ENCODE measurements at places on chromosomes 13 and 19.

DNA sequence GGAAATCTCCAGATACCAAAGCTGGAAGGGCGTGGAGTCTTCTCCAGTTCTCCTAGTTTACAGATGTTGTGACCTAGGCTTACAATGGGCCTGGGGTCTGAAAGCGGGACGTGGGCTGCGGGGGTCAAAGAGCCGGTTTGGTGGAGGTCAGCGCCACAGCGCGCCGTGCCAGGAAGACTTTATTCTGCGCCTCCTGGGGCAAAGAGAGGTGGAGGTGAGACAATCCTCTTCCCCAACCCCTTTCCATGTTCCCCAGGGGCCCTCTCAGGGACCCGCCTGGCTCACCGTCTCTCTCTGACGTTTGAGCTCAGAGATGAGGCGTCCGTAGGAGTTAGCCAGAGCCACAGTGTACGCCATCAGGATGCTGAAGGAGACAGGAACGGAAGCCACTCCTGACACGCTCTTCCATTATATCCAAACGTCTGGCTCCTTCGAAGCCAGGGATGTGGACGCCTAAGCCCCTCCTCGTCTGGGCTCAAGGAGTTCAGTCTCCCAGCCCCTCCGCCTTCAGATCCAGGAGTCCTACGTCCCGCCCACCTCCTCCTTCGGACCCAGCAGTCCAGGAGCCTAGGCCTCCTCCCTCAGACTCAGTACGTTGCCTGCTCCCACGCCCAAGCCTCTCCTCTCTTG, 776 bp upstream of the LENG1 start:
- no peak for DNase-seq

- DNase-seq = peak; percentile 26
Measured at GRCh38 chr13:76879203-76879882, 6.9 kb downstream of the KCTD12 start.

- DNase-seq = no peak
Measured at GRCh38 chr13:44951184-44951583, 38.1 kb downstream of the NUFIP1 start.

DNA sequence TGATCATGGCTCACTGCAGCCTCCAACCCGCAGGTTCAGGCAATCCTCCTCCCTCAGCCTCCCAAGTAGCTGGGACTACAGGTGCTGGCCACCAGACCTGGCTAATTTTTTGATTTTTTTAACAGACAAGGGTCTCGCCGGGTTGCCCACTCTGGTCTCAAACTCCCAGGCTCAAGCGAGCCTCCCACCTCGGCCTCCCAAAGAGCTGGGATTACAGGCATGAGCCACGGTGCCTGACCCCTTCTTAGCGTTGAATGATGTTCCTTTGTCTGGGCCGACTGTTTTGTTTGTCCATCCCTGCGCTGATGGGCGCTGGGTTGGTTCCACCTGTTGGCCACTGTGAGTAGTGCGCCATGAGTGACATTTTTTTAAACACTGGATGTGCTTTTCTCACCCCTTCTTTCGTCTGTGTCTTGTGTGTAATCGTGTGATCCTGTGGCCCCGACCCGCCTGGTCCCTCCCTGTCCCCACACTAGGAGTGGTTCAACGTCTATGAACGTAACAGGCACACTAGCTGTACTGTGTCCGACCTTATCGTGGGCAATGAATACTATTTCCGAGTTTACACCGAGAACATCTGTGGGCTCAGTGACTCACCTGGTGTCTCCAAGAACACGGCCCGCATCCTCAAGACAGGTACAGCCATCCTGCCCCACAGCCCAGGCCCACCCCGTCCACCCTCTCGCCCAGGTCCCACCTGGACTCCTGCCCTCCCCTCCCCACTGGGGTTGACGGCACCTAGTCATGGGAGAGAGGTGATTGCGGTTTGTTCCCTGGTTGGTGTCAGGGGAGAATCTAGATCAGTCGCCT, 15.0 kb upstream of the EMC10 start:
- DNase-seq = peak; percentile 11

DNA sequence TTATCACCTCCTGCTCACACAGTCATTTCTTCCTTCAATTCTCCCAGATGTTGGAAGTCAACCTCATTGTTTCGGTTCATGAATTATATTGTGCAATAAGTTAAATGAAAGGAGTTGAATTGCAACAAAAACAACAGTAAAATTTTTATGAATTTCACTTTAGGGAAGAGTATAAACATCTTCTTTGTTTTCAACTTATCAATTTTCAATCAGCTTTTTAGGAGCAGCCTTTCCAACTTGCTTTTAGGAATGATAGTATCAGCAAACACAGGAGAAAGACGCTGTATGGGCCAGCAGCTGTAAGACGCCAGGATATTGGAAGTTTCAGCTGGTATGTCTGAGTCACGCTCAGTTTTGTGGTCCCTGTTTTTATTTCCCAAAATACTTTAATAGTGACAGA, 132.5 kb upstream of the ARGLU1 start:
- no peak for DNase-seq

DNA sequence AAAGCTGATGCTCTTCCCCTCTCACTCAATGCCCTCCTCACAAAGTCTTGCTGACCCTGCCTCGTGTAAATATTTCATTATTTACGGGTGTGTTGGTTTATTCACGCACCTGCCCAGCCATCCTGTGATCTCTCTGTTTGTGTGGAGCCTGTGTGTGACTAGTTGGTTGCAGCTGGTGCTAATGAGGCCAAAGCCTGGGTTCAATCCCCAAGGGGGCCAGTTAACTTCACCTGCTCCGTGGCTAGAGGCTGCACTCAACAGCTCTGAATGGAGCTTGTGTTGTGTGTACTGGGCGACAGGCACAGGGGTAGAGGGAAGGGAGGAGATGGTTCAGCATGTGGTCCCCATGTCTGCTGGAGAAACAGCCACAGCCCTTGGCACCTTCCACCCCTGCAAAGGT, 109.5 kb downstream of the DNAJC15 start:
- DNase-seq = no peak

GRCh38 chr13:90362707-90363106, 984.8 kb upstream of the MIR17HG start:
- DNase-seq = no peak

DNA sequence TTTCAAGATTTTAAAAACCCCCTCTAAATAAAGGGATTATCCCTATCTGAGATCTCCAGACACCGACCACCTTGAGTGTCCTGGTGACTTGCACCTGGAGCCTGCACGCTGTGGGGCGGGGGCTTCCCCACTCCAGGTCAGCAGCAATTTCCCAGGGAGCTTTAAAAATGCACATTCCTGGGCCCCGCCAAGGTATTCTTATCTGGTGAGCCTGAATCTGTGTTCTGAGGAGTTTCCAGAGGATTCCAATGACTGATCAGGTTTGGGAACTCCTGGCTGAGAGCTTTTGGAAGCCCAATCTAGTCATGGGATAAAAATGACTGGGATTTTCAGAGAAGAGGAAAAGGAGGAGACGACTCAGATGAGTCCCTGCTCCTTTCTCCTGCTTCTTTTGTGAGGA, 66.1 kb downstream of the FGF9 start:
- DNase-seq = no peak

- DNase-seq = no peak
Measured at GRCh38 chr13:28434926-28435325, 60.0 kb downstream of the FLT1 start.

DNA sequence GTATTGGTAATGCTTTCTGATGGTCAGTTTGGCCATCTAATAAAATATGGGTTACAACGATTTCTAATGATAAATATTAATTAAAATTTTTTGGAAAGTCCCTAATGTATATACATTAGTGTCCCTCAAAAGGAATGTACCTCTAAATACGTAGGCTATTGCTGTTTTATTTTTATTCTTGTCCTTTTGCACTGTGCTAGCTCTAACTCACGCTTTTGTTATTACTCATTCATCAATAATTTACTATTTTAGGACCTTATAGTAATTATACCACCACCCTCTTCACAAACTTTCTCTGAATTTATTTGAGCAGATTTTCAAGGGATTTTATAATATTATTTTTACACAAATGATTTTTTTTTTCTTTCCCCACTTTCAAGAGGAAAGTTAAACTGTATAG, 795.9 kb upstream of the PCDH9 start:
- no peak for DNase-seq

DNA sequence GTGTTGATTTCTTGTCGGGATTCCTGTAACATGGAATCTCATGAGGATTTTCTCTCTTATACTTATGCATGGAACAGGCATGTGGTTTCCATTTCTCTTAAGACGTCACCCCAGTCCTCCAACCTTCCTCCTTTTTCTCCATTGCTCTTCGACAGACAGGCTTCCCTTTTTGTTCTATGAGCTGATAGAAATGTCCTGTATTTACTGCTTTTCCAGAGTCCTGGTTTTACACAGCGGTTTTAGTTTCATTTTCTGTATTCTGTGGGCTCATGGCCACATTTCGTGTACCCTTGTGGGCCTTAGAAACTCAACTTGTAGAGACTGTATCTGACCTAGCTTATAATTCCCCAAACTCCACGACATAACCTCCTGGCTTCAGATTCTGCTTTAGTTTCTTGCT, 113.1 kb downstream of the PAN3 start:
- no peak for DNase-seq

- no peak for DNase-seq
Measured at GRCh38 chr19:6677883-6678689, 8.1 kb upstream of the TNFSF14 start.

- no peak for DNase-seq
Measured at GRCh38 chr13:94598281-94598680, 2.3 kb upstream of the TGDS start.

GRCh38 chr19:29171525-29171924, 41.4 kb downstream of the UQCRFS1 start:
- DNase-seq = no peak

GRCh38 chr13:40350283-40350992, 316.0 kb downstream of the FOXO1 start:
- DNase-seq = no peak

GRCh38 chr19:20923077-20923871, at the start of gene ZNF85:
Gene ZNF85 (plus strand): TSS chr19:20923251. CDS start chr19:20923401, 150 bp downstream.
- peak; percentile 77 for DNase-seq

GRCh38 chr13:60425332-60425731, 28.3 kb downstream of the TDRD3 start:
- no peak for DNase-seq

DNA sequence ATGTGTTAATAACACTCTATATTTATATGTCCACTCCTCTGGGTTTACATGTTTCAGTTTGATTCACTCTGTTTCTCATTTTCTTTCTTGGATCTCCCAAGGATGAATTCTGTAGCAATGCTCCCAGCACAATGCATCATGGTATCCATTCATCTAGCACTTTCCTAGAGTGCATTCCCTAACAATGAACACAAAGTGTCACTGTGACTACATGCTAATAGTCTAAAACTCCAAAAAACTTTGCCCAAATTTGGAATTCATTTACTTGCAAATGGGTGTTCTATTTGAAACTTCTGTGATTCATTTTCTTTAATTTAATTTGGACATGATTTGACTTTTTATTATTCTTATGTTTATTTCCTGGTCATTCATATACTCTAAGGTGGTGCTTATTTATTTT, 286.3 kb downstream of the POU4F1 start:
- no peak for DNase-seq

- DNase-seq = no peak
Measured at GRCh38 chr19:57934820-57935665, at the start of gene ZNF418. Gene ZNF418 (minus strand): TSS chr19:57935402. CDS start chr19:57933822, 1,580 bp downstream.

GRCh38 chr13:105672881-105673280, 862.6 kb downstream of the EFNB2 start:
- no peak for DNase-seq

GRCh38 chr19:3275583-3276340, 51.3 kb downstream of the CELF5 start:
- peak; percentile 88 for DNase-seq

- DNase-seq = no peak
Measured at GRCh38 chr13:102038787-102039186, 363.1 kb downstream of the FGF14 start.

DNA sequence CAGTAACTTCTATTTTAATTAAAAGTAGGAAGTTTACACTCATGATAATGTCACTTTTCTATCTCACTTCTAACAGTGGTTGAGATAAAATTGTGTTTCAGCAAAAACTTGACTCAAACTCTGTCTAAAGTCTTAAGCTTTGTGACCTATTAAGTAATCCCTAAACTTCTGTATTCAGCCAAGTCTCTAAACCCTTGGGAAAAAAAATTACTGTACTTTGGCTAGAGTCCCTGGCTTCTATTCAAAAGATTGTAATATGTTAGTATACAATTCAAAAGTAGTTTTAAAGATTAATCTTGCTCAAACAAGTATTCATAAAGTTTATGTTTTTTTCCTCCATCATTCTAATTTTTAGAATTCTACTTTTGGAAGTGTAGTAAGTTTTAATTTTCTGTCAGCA, 1248.8 kb downstream of the UQCRFS1 start:
- no peak for DNase-seq

DNA sequence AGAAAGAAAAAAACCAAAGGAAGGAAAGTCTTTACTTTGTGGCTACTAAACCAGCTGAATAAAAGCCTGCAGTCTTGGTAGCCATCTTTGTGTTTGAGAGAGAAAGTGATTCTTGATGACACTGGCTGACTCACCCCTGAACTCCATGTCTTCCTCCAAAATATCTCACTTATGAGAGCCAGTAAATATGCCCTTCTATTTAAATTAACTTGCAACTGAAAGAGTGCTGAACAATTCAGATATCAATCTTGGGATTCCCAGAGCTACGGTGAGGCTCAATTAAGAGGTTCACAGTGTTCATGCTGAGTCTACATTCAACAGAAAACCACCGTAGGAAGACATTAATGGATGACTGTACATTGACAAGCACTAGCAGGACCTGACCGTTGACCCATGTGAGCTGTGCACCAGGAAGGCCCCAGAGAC, 57.9 kb downstream of the KCTD12 start:
- DNase-seq = no peak

- DNase-seq = no peak
Measured at GRCh38 chr19:495402-496111, 729 bp upstream of the MADCAM1 start.

- DNase-seq = no peak
Measured at GRCh38 chr13:30186634-30187415, 120.5 kb downstream of the KATNAL1 start.

GRCh38 chr19:41362143-41362847, 1.7 kb downstream of the B9D2 start:
- DNase-seq = no peak

- no peak for DNase-seq
Measured at GRCh38 chr19:36987091-36987490, 71.0 kb downstream of the ZNF568 start.

Data from stimulated activated CD4-positive, alpha-beta T cell treated with anti-CD3 and anti-CD28 coated beads, Interleukin-15, amount 100 ng/mL, for 1 hour (primary cell).